ENCODE measurements at places on chromosomes 16 and 17.

DNA sequence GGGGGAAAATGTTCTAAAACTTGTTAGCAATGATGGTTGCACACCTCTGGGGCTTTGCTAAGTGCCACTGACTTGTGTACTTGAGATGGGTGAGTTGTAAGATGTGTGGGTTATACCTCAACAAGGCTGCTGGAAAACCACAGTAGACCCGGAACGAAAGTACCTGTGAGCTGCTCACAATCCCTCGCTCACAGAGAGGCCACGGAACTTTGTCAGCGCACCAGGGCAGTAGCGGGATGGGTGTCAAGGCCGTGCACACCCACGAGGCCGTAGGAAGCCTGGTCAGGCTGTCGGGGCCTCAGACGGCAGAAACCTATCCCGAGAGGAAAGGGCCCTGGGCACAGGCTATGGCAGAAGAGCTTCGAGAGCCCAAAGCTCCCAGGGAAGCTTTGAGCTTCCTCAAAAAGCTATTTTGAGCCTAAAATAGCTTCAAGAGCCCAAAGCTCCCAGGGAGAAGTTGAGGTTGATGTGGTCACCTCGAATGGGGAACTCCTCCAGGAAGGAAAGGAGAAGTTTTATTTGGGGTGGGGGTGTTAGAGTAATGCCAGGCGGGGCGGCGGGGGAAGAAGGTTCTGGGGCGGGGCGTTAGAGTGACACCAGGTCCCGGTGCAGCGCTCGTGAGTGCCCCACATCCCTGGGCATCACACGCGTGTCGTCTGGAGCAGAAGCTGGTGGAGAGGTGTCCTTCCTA lies 19.0 kb downstream of the CBFA2T3 start:
- no peak for DNase-seq

- no peak for DNase-seq
Measured at GRCh38 chr17:6981426-6981825, 14.4 kb upstream of the ALOX12 start.

GRCh38 chr16:69618721-69619120 lies 53.0 kb downstream of the NFAT5 start:
- no peak for DNase-seq

GRCh38 chr16:3808308-3809063 lies 72.0 kb downstream of the CREBBP start:
- DNase-seq: no peak

- DNase-seq: no peak
Measured at GRCh38 chr17:79684132-79684985, 46.4 kb upstream of the ENPP7 start.

DNA sequence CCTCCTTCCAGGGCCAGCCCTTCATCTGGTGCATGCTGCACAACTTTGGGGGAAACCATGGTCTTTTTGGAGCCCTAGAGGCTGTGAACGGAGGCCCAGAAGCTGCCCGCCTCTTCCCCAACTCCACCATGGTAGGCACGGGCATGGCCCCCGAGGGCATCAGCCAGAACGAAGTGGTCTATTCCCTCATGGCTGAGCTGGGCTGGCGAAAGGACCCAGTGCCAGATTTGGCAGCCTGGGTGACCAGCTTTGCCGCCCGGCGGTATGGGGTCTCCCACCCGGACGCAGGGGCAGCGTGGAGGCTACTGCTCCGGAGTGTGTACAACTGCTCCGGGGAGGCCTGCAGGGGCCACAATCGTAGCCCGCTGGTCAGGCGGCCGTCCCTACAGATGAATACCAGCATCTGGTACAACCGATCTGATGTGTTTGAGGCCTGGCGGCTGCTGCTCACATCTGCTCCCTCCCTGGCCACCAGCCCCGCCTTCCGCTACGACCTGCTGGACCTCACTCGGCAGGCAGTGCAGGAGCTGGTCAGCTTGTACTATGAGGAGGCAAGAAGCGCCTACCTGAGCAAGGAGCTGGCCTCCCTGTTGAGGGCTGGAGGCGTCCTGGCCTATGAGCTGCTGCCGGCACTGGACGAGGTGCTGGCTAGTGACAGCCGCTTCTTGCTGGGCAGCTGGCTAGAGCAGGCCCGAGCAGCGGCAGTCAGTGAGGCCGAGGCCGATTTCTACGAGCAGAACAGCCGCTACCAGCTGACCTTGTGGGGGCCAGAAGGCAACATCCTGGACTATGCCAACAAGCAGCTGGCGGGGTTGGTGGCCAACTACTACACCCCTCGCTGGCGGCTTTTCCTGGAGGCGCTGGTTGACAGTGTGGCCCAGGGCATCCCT lies 7.4 kb downstream of the NAGLU start:
- no peak for DNase-seq

All from stimulated activated CD4-positive, alpha-beta T cell treated with anti-CD3 and anti-CD28 coated beads, Interleukin-2, amount 100 ng/mL, for 24 hours (primary cell).